ENCODE measurements at places on chromosomes 3 and 15.

- DNase-seq, result no peak
These were observed 37.8 kb upstream of the ANPEP start for GRCh38 chr15:89852342-89852995.

DNA sequence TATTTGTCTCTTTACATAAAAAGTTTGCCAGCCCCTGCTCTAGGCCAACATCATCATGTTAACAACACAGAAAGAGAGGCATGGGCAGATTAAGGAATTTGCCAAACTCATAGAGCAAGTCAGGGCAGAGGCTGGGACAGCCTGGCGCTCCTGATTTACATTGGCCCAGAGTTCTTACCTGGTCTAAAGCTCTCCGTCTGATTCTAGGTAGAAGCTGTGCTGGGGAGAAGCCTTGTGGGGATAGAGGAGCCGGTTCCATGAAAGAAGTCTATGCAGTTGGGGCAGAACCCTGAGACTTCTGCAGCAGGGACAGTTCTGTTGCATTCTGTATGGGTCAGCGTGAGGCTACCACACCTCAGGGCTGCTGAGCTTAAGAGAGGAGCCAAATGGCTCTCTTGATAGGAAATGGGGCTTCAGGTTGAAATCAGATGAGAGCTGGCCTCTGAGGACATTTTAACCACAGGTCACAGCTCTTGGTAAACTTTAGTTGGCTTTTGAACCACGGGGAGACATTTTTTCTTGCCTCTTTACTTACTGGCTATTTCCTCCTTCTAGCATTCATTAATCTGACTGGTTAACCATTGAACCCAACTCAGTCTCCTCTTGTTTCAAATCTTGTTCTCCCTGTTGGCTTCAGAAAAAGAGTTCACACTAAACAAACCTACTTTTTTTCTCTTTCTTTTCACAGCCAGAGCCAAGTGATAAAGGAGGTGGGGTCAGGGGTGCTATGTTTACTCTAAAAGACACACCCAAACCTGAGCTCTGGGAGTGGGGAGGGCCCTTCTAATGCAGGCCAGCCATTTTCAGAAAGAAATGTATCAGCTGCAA, 250.7 kb downstream of the OPA1 start:
- DNase-seq, result no peak

DNA sequence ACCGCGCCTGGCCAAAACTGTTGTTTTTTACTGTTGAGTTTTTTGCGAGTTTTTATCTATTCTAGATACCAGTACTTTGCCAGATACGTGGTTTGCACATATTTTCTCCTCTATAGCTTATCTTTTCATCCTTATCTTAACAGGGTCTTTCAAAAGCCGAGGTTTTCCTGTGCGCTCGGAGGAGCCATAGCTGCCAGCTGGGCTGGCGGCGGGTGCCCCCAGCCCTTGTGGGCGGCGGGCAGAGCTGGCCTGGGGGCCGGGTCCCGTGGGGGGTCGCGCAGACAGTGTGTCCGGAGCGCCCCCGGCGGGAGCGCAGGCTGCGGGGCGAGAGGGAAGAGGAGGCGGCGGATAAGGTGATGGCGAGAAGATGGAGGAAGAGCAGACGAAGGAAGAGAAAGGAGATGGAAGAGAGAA, 11.1 kb upstream of the EIF4A2 start:
- DNase-seq, result no peak

GRCh38 chr3:134675726-134676256, 25.0 kb upstream of the KY start:
- no peak for DNase-seq

DNA sequence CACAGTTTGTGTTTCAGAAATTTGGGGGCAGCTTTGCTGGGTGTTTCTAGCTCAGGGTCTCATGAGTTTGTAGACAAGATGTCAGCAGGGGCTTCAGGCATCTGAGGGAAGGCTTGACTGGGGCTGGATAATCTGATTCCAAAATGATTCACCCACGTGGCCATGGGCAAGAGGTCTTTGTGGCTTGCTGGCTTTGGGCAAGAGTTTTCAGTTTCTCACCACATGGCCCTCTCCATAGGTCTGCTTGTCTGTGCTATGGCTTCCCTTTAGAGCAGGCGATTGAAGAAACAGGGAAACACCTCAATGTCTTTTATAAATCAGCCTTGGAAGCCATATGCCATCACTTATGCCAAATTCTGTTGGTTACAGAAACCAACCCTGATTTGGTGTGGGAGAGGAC, 11.9 kb downstream of the RPS27L start:
- DNase-seq, result no peak

GRCh38 chr3:196251918-196252317, 35.6 kb downstream of the SLC51A start:
- no peak for DNase-seq

DNA sequence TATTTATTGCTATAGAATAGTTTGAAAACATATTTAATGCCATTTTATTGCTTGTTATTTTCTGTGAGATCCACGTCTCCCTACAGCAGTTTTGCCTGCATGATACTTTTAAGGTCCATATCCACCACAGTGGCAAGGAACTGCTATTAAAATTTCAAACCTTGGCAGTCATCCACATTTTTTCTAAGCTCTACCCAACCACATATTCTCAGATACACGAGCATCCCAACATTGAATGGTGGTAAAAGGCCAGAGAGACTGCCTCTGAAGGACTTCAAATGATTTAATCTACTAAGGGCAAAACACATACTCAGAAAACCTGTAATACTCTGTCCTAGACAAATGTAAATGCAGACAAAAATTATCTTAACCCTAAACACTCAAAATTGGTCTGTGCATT, 173.1 kb downstream of the ERC2 start:
- DNase-seq, result no peak

DNA sequence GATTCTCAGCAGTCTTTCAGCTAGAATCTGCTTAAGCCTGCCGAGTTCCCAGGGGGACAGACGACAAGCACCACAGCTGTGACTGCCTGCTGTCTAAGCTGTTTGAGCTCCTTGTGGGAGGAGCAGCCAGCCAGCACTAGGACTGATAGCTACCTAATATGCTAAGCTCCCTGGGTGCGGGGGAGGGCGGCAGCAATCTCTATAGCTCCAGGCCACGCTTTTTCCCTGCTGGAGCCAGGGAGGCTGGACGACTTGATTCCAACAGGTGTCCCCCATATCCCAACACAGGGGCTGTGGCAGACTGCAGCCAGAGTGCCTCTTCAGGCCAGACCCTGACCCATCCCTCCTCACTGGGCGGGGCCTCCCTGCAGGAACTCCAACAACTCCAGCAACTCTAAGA, 134.1 kb upstream of the ARPP21 start:
- DNase-seq, result no peak

GRCh38 chr15:92664178-92664900, 8.8 kb upstream of the FAM174B start:
- no peak for DNase-seq

GRCh38 chr15:68272721-68273271, 4.7 kb upstream of the FEM1B start:
- no peak for DNase-seq
